ENCODE measurements at places on chromosomes 5 and 9. TPM values are rescaled to one million over a fixed set of nuclear protein-coding genes. Genes with fewer than 3 reads are reported as not detected.

F2RL1 gene
- 3.9 TPM for total RNA-seq

CLIC3 gene
- 2.4 TPM for total RNA-seq

ZDHHC21 gene
- 15.6 TPM for total RNA-seq

CD14 gene
- 6.3 TPM for total RNA-seq

ORM2 gene
- total RNA-seq = not detected

RGP1 gene
- 21.6 TPM for total RNA-seq

ACTBL2 gene
- total RNA-seq = not detected

PFN3 gene
- not detected for total RNA-seq

FREM1 gene
- 0.97 TPM for total RNA-seq

IFNK gene
- not detected for total RNA-seq

PTCD2 gene
- 11.5 TPM for total RNA-seq

FPGS gene
- total RNA-seq = 79.1 TPM

TAF11L10 gene
- not detected for total RNA-seq

RFK gene
- total RNA-seq = 18.5 TPM

ZDHHC11 gene
- 0.73 TPM for total RNA-seq

ENTREP1 gene
- not detected for total RNA-seq

ADRA1B gene
- 0.49 TPM for total RNA-seq
